ENCODE measurements at places on chromosomes 1 and 21.

DNA sequence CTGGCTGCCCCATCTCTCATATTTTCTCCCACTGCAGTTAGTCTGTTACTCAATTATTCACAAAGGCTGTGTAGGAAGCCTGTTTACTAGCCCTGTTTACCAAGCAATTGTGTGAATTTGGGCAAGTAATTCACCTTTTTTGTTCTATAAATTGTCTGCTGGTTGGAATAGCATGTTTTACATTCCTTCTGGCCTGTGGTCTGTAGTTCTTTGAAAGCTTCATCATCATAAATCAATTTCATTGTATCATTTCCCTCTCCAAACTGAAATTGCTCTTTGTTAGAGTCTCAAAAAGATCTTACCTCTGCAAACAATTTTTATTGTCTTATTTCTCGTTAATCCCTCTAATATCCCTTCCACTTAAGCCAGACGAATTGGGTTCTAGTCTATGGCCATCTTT is 1059.5 kb upstream of the ADGRL4 start:
- DNase-seq: no peak

DNA sequence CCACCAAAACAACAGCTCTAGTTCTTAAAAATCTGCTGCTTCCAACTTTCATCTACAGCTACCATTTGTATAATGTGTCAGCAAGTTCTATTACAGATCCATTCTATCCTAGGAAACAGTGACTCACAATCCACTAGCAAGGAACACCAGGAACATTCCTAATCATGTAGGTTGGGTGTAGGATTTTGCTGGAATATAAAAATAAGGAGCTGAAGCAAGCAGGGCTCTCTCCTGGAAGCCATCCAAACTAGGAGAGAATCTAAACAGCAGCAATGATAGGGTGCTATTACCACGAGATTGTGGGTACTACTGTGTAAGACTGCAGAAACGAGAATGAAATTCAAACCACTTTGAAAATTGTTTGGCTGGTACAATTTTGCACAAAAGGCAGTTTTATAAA is 135.0 kb downstream of the PTPN14 start:
- peak; percentile 46 for DNase-seq

DNA sequence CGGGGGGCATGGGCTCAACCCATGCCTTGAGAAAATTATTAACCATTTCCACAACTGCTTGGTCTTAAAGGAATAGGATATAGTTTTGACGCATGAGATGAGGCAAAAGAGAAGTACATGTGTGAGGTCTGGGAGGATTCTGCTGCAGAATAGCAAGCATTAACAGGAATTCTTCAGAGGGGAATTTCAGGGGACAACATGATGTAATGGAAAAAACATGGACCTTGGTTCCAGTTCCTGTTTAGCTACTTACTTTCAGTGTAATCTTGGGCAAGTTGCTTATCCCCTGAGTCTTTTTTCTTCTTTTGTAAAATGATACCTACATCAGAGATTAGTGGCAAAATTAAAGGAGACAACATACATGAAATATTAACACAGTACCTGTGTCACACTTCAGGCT is 85.6 kb downstream of the PRRX1 start:
- no peak for DNase-seq

DNA sequence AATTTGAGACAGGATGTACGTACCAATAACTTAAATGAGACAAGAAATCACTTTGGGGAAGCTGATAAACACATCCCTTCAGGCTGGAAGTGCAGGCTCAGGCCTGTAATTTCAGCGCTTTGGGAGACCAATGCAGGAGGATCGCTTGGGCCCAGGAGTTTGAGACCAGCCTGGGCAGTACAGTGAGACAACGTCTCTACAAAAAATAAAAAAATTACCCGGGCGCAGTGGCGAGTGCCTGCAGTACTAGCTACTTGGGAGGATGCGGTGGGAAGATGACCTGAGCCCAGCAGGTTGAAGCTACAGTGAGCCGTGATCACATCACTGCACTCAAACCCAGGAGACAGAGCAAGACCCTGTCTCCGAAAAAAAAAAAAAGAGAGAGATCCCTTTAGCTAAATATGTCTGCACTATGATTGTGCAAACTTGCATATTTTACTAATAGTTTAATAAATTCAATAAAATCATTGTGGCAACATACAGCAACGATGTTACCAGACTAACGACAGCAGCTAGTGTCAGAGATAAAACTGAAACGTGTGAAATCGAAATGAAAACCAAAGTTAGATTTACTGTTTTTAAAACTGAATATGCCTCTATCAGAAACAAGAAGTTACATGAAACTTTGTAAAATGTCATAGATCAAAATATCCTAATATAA is 54.7 kb downstream of the CD2 start:
- DNase-seq: no peak

GRCh38 chr1:237705462-237705861 is 185.3 kb downstream of the ZP4 start:
- DNase-seq: no peak

DNA sequence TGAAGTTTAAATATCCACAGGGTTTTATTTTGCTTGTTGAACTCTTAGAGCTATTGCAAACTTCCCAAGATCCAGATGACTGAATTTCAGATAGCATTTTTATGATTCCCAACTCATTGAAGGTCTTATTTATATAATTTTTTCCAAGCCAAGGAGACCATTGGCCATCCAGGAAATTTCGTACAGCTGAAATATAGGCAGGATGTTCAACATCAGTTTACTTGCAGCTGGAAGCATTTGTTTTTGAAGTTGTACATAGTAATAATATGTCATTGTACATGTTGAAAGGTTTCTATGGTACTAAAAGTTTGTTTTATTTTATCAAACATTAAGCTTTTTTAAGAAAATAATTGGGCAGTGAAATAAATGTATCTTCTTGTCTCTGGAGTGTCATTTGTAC is 32.8 kb upstream of the DDR2 start:
- DNase-seq: no peak

DNA sequence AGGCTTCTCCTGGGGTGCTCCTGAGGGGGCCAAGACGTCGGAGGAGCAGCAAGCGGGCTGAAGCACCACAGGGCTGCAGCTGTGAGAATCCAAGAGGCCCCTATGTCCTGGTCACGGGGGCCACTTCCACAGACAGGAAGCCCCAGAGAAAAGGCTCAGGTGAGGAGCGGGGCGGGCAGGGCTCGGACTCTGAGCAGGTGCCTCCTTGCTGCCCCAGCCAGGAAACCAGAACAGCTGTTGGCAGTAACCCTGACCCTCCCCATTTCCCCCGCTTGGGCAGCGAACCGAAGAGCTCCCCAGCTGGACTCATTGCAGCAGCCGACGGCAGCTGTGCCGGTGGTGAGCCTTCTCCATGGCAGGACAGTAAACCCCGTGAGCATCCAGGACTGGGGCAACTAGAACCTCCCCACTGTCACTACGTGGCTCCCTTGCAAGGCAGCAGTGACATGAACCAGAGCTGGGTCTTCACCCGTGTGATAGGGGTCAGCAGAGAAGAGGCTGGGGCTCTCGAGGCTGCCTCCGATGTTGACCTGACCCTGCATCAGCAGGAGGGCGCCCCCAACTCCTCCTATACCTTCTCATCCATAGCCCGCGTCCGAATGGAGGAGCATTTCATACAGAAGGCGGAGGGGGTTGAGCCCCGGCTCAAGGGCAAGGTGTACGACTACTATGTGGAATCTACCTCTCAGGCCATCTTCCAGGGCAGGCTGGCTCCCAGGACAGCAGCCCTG is 625 bp downstream of the KLHDC7A start:
- no peak for DNase-seq

DNA sequence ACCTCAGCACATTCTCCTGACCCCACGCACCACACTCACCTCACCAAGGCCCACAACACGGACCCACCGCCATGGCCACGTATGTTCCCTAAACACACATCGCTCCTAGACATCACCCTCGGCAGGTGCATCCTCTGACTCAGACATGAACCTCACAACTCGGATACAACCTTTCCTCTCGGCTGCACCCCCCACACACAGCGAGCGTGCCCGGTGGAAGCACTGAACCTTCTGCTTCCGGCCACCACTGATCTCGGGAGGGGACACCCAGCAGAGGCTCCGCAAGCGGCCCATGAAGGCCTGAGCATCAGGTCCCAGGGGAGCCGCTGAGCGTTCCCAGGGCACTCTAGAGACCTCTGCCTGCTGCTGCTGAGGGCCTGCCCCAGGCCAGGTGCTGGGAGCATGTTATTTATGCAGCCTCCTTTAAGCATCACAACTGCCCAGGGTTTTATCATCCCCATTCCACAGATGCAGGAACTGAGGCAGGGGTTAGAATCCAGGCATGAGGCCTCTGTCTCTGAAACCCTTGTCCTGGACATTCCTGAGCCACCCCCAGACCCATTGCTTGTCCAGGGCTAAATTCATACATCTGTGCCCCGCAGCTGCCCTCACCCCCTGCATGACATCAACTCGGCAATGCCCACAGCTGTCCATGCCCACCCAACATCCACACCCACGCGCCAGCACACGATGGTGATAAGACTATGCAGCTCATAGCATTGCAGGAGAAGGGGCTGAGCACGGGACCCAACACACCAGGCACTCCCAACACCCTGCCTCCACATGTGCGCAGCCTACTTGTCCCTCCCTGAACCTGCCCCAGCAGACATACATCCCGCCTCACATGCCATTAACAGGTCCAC is 27.0 kb downstream of the SDC3 start:
- DNase-seq: no peak

DNA sequence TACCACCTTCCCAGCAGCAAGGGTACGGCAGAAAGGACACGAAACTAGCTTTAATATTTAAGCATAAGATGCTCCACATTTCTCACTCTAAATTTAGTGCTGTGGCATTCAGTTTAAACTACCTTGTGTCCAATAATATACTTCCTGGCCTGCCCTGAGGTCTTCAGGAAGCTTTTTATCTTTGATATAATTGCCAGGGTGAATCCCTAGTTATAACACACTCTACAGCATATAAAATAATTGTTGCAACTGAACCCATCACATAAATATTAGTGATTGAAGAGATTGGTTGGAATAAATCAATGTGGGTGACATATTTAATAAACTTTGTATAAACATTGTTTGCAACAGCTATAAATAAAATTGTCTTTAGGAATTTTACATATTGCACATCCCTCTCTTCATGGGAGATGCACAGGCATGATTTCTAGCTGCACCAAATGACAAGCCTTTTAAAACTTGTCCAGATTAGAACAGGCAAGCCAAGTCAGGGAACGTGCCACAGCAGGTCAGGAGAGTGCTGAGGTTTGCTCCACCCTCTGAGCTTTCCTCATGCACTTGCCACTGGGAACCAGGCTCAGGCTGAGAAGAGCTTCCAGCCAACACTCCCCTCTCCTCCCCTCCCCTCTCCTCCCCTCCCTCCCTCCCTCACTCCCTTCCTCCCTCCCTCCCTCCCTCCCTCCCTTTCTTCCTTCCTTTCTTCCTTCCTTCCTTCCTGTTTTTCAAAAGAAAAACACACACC is 623.2 kb upstream of the PKN2 start:
- no peak for DNase-seq

DNA sequence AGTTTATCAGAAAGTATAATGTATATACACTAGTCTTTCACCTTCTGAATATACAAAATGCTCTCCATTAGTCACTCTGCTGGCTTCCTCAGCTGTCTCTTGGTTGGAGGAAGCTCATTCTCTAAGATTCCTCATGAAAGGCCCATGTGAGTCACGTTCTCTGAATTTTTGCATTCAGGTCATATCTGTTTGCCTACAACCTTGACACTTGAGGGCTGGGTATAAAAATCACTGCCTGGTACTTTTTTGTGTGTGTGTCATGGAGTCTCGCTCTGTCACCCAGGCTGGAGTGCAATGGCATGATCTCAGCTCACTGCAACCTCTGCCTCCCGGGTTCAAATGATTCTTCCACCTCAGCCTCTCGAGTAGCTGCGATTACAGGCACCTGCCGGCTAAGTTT is 2.8 kb upstream of the GALNT2 start:
- DNase-seq: no peak

- no peak for DNase-seq
Observed at GRCh38 chr1:236980673-236981072, 23.6 kb downstream of the MT1HL1 start.

- DNase-seq: no peak
Observed at GRCh38 chr21:42447732-42448131, 44.0 kb downstream of the UBASH3A start.
